ENCODE measurements at places on chromosomes 5 and 9.

GRCh38 chr5:159552751-159553150 is 222.5 kb upstream of the IL12B start:
- no peak for DNase-seq

DNA sequence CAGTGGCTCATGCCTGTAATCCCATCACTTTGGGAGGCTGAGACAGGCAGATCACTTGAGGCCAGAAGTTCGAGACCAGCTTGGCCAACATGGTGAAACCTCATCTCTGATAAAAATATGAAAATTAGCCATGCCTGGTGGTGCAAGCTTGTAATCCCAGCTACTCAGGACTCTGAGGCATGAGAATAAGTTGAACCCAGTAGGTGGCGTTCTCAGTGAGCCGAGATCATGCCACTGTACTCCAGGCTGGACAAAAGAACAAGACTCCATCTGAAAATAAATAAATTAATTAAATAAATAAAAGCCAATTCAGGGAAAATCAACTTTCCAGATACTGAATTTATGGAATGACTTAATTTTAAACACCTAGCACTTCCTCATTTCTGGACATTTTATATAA is 1722.1 kb downstream of the MAT2B start:
- no peak for DNase-seq

GRCh38 chr9:113594484-113595299 is 131.2 kb downstream of the RGS3 start:
- no peak for DNase-seq

DNA sequence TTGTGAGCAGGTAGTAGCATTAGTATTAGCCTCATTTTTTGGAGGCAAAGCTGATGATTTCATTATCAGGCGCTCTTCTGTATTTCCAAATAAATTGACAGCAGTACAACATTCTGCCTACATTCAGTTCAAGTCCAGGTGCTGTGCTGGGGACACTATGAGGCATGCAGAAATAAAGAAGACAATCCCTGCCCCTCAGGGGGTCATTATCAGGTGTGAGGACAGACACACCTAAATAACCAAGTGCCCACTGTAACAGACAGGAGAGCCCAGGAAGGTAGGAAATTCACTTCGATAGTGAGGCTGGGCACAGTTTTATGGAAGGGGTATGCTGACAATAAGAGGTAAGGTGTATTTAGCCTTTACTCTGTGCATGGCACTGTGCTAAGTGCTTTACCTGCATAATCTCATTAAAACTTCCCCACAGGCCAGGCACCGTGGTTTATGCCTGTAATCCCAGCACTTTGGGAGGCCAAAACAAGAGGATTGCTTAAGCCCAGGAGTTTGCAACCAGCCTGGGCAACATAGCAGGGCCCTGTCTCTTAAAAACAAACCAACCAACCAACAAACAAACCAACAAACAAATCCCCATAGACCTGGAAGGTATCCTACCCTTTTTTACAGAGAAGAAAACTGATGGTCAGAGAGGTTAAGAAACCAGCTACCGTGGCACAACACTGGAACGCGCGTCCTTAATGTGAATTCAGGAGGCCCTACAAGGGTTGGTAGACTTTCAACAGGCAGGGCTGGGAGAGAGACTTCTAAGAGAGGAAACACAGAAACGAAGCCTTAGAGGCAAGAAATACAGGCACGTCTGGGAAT is 17.5 kb upstream of the GPX3 start:
- no peak for DNase-seq

DNA sequence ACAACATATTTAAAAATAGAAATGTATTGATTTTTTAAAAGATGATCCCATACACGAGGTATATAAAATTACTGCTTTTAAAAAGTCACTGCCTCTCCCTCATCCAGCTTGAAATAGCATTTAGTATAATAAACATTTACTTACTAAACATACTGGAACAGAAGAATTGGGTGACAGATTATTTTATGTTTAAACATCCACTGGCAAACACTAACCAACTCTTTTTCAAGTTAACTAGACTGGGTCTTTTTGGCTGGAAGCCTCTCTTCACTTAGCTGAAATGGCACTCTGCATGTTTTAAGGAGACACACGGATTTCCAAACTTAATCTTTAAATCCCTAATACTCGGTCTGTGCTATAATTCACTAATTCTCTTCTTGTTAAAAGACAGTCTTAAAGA is 19.0 kb downstream of the CTXN3 start:
- no peak for DNase-seq

GRCh38 chr5:143583409-143583808 is 179.9 kb upstream of the NR3C1 start:
- DNase-seq, result no peak

DNA sequence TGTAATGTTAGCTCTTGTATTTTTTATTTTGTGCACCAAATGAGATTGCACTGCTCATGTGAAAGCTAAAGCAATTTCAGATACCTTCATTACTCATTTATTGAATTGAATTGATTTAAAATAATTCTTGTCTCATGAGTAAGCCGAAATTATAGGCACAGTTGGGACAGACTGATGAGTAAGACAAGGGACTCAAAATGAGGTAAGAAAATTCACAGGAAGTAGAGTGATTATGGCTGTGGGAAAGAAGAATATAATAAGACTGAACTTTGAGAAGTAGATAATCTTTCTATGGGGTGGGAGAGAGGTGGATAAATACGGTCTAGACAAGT is 51.1 kb downstream of the NUDT12 start:
- DNase-seq, result peak; percentile 7

All from keratinocyte (primary cell).